ENCODE measurements at places on chromosomes 1 and 21.

GRCh38 chr1:204377800-204378668, 18.3 kb upstream of the PLEKHA6 start:
- peak; percentile 68 for DNase-seq

GRCh38 chr1:195897076-195897475, 711.2 kb downstream of the KCNT2 start:
- no peak for DNase-seq

GRCh38 chr21:35791541-35792325, 268.6 kb downstream of the SETD4 start:
- DNase-seq = no peak

DNA sequence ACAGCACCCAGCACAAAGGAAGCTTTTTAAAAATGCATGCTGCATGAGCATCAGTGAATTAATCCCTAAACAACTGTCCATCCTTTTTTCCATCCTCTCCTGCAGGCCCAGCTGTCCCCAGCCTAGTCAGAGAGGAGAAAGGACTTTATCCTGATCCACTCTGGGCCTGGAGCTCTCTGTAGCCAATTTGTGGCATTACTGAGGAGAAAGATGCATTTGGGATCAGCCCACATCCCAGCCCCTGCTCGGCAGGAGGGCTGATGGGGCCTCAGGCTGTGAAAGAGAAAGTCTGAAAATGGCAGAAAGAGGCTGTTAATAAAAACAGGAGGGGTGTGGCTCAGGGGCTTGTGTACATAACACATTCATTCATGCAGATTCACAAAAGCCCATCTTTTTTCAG, 37.5 kb upstream of the ATP2B4 start:
- DNase-seq = peak; percentile 74

DNA sequence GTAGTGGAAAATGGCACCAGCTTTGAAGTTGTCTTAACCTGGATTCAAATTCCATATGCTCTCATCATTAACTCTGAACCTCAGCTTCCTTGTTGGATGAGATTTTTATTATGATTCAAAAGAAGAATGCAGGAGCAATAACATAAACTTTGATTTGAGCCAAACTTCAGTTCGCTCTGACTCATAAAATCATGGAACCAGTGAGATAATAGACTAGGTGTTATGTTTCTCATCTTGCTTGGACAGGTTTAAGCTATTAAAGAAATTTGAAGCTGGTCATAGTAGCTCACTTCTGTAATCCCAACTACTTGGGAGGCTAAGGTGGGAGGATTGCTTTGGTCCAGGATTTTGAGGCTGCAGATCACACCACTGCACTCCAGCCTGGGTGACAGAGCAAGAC, 172.8 kb downstream of the CLEC20A start:
- DNase-seq = no peak
